Heart right ventricle (tissue), 16 donors: ENCODE measurements at places on chromosomes 2 and 18. TPM values are rescaled to one million over a fixed set of nuclear protein-coding genes. Genes with fewer than 3 reads are reported as not detected.

Gene CAPN10
- 17.7 TPM for total RNA-seq

GRCh38 chr2:86048888-86049287 is 56.8 kb downstream of the POLR1A start:
- no peak for DNase-seq

- no peak for DNase-seq
Measured at GRCh38 chr2:10597956-10598355, 91.8 kb downstream of the NOL10 start.

DNA sequence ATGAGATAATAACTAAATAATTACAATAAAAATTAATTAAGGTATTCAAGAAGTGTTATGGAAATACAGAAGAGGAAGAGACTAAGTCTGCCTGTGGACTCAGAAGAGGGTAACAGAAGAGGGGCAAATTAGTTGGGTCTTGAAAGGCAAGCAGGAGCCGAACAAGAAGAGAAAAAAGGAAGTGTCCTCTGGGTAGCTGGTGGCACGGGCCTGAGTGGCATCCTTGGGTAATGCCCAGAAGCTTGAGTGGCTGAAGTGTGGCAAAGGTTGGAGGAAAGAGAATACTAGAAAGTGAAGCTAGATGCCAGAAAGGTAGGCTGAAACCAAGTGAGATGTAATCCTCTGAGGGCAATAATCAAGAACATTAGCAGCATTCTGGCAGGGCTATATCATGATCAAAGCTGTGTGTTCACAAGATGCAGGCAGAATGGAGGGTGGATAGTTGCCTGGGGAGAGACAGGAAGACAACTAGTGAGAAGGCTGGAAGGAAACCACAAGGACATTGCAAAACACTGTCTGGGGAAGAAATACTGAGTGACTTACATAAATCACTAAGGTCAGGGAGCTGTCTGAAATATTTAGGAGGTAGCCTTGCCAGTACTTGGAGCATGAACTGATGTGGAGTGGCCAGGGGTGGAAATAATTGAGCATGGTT is 16.2 kb downstream of the DOCK10 start:
- no peak for DNase-seq

Gene NT5DC4
- not detected for total RNA-seq

Gene PLA2R1
- 2.4 TPM for total RNA-seq

DNA sequence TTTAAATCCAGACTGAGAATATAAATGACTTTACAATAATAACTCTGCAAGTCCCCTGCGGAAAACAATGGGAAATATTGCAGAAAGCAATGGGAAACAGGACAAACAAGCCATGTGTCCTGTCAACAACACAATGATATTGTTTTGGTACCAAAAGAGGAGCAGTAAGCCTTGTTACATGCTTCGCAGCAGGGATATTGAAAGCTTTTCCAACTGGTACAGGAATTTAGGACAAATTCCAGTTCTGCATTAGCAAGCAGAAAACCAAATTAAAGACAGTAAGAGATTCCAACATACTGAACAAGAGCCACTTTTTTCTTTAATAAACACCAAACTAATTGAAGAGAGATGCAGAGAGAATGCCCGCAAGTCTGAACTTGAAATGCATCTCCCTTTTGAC is 30.0 kb downstream of the FRZB start:
- no peak for DNase-seq

DNA sequence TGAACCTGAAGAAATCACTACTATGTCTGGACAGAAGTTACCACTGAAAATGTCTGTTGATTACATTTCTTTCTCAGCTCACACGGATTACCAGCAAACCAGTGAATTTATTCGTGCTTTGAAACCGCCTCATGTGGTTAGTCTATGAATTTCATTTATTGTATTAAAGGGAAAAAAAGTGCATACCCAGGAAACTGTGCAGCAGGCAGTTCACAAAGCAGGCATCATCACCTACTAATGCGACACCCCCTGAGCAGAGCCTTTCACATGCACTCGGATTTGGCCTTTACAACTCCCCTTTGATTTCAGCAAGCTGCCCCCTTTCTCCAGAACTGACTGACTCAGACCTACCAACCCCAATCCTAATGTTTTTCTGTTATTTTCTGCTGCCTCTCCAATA is 20.1 kb downstream of the CPSF3 start:
- DNase-seq: no peak

DNA sequence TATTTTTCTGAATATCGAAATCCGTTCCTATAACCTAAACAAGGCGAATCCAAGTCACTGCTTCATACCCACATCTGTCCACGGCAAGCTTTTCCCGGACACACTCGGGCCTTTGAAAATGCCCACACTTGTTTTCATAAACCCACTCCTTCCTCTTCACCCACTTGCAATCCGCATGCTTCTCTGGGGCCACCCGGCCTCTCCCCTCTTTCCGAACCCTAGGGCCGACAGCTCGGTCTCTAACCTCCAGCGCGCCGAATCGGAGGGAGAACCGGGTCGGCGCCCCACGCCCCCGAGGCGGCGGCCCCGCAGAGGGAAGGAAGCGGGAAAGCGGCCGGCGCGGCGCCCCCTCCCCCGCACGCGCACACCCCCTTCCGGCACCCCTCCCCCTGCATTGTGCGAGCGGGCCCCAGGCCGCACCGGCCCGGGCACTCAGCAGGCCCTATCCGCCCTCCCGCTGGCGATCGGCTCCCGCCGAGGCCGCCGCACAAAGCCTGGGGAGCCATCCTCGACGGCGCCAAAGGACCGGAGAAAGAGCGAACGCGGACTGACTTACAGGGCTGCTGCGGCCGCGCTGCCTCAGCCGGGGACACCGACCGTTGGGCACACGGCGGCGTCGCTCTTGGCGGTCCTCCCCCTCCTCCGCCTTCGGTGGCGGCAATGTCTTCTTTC is 467 bp downstream of the PUM2 start:
- DNase-seq: peak; percentile 57

Gene EGR4
- total RNA-seq: not detected

Gene TSPYL6
- 0.20 TPM for total RNA-seq

DNA sequence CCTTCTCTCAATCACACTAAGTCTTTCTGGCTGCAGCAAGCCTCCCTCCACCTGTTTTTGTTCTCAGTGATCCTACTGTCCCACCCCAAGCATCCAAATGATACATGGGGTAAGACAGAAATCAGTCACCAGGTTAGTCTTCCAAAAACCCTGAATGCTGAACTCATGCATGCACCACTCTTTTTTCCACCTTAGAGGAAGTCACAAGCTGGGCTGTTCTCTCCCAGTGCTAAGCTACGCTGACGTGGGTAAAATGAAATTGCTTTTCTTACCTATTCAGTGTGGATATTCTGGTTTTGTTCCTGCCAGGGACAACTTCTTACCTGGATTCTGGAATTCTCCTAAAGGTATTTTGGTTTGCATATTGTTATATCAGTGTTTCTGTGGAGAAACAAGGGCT is 54.2 kb downstream of the LANCL1 start:
- DNase-seq: no peak

Gene AQP4
- 4.4 TPM for total RNA-seq

GRCh38 chr2:85131116-85131515 is 2.1 kb upstream of the TCF7L1 start:
- DNase-seq: peak; percentile 15

GRCh38 chr2:120759543-120760331 is 24.1 kb downstream of the GLI2 start:
- no peak for DNase-seq

DNA sequence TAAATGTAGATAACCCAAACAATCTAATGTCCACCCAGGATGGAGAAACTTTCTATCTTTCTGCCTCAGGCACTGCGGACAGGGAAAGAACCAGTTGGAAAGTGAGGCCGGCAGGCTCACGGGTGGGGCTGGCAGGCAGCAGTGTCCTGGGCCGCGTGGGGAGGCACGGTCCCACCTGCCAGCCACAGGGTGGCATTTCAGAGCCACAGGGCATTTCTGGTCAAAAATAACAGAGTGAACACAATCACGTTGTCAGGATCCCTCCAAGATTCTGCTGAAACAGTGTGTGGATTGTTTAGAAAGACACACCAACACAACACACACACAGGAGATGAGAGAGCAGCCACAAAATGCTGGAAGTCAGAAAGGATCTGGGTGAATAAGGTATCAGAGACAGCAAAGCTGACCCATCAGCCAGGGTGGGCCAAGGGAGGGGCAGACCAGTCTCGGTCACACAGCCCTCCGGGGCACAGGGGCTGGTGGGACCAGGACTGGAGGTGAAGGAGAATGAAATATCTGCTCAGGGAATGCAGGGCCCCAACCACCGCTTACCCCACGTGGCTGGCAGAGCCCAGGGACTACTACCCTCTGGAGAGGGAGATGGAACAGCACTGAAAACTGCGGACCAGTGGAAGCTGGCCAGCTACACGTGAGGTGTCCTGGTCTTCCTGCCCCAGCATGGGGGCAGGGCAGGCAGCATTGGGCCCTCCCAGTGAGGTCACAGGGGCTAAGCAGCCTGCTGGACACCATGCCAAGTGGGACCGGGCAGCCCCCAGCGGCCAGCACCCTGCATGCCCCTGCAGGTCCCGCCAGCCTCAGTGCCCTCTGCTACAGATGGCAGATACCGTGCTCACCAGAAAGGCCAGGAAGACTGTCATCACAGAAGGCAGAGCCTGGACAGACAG is 173.9 kb downstream of the HDAC4 start:
- DNase-seq: no peak

Gene RNF152
- total RNA-seq: 10.8 TPM

Gene ABHD1
- total RNA-seq: 3.5 TPM

Gene VWA3B
- 0.87 TPM for total RNA-seq

DNA sequence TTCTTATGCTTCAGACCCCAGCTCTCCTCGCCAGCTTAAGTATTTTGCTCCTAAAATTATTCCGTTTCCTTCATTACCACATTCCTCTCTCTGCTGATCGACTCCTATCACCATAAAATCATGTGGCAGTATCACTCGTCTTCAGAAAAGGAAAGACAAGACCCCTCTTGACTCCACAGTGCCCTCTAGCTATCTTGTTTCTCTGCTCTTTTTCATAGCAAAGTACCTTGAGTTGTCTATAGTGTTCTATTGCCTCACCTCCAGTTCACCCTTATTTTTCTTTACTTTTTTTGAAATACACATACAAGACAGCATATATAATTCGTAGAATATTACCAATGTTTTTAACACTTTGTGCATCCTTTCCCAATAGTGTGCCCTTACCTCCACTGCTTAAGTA is 273.2 kb upstream of the SIX3 start:
- no peak for DNase-seq

Gene ANKRD62
- total RNA-seq: not detected

Gene L3MBTL4
- 3.1 TPM for total RNA-seq

GRCh38 chr2:232018181-232018580 is 56.7 kb downstream of the DIS3L2 start:
- DNase-seq: no peak

GRCh38 chr2:217142649-217143266 is 282.9 kb upstream of the TNP1 start:
- DNase-seq: no peak

DNA sequence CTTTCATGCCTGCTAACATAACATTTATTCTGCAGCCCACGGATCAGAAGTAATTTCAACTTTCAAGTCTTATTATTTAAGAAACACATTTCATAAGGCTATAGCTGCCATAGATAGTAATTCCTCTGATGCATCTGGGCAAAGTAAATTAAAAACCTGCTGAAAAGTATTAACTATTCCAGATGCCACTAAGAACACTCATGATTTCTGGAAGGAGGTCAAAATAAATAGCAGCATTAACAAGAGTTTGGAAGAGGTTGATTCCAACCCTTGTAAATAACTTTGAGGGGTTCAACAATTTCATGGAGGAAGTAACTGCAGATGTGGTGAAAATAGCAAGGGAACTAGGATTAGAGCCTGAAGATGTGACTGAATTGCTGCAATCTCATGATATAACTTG is 77.6 kb downstream of the CCDC148 start:
- DNase-seq: no peak

Gene SERPINB13
- not detected for total RNA-seq

DNA sequence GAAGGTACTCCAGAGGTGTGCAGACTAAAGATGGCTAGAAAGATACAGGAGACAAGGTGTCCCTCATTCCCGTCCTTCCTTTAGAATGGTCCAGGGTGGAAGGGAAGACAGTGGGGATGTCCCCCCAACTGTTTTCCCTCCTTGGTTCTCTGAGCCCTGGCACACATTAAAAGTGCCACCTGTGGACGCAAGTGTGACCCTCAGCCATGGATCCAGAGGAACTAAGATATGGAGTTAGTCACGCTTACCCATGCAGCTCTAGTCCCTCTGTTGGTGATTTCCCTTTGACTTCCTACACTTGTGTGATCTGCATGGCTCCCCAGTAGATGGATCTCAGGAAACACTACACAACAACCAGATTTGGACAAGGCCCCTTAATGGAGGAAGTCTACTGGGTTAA is 113.1 kb upstream of the SRD5A2 start:
- DNase-seq: no peak

DNA sequence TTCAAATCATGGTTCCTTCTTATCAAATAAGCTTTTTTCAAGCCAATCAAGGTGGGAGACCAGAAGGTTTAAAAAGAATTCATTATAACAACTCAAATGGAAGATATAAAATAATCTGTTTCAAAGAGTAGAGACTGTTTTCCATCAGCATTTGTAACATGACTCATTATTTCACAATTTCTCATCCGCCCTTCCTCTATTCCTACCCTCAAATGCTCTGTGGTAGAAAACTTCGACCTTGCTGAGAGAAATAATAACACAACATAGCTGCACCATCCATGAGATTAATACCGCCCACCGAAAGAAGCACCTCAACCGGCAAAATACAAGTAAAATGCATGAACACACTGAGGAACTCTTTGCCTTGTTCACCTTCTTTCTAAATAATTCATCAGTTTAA is 2039.2 kb upstream of the CELF4 start:
- no peak for DNase-seq

DNA sequence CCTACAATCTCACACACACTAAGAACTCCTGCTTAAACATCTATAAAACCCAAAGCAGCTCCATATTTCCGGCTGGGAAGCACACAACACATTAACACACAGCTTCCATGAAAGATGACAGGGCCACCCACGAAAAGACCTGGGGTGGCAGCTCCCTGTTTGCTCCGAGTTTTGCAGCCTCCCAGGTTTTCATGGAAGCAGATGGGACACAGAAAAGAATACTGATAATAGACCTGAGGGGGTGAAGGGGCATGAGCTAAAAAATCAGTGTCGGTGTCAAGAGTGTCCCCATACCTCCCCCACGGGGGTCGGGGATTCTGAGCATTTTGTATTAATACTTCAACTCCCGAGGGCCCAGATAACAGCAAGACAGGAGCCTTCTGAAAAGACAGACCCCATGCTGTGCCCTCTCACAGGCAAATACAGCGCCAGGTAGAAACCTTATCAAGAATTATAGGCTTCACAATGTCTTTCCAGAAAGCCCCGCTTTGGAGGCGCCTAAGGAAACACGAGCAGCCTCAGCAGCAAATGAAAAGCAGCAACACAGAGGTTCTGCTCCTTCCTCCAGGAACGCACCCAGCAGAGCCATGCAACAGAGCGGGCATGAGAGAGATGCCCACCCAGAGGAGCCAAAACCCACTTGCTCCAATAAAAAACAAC is 50.5 kb downstream of the ZNF516 start:
- DNase-seq: no peak

GRCh38 chr2:164061129-164061746 is 325.4 kb upstream of the FIGN start:
- no peak for DNase-seq

DNA sequence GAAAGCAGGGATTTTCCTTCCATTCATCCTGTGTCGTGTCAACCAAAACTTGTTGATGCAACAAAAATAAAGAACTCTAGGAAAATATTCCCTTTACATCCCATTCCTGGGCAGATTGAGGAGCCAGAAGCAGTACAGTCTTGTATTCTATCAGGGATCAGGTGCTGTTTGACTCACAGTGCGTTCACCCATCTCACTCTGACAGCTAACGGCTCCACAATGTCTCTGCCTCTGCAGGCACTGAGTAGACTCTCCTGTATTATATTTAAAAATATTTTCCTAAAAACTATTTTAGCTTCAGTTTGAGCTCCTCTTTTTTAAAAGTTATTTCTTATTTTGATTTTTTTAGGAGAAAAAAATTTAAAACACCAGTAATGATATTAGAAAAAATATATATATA is 600.6 kb upstream of the SALL3 start:
- DNase-seq: no peak
